Muscle of back (tissue), 13 donors: ENCODE measurements at places on chromosomes 3 and 15. TPM values are rescaled to one million over a fixed set of nuclear protein-coding genes. Genes with fewer than 3 reads are reported as not detected.
A peak's percentile ranks its signal among the peaks of the same experiment; 100 is the strongest.

Gene TLE3
- polyA plus RNA-seq: 28.0 TPM

Gene GOLGA8S
- 0.75 TPM for polyA plus RNA-seq

Gene GOLGA6L7
- polyA plus RNA-seq: 0.15 TPM

Gene CRYGS
- 1.7 TPM for polyA plus RNA-seq

Gene ISLR2
- polyA plus RNA-seq: 4.1 TPM

Gene DPPA2
- polyA plus RNA-seq: not detected

Gene TXNRD3
- 10.5 TPM for polyA plus RNA-seq

Gene FRMD5
- polyA plus RNA-seq: 0.69 TPM

Gene DUOX1
- 5.9 TPM for polyA plus RNA-seq

Gene ALAS1
- polyA plus RNA-seq: 28.5 TPM

Gene ST3GAL6
- polyA plus RNA-seq: 5.3 TPM

Gene AHSG
- not detected for polyA plus RNA-seq

- no peak for DNase-seq
Measured at GRCh38 chr3:141306922-141307321, 61.4 kb upstream of the ZBTB38 start.

DNA sequence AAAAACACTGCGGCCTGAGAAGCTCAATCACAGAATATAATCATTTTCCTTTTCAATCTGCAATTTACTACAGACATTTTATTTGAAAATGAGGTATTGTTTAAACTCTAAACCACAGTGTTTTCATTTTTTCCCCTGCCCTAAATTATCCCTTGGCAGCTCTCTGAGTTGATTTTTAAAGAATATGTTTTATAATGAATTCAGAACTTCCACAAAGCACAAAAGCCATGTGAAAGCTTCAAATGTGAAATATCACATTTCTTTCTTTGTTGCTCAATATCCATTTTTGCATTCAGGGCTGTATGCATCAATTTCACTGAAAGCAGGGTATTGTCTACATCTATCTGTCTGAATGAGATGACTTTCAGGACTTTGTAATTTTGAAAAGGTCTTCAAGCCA, 813.6 kb upstream of the ALCAM start:
- no peak for DNase-seq

GRCh38 chr15:55168350-55168974, 28.3 kb downstream of the RSL24D1 start:
- peak; percentile 42 for DNase-seq

DNA sequence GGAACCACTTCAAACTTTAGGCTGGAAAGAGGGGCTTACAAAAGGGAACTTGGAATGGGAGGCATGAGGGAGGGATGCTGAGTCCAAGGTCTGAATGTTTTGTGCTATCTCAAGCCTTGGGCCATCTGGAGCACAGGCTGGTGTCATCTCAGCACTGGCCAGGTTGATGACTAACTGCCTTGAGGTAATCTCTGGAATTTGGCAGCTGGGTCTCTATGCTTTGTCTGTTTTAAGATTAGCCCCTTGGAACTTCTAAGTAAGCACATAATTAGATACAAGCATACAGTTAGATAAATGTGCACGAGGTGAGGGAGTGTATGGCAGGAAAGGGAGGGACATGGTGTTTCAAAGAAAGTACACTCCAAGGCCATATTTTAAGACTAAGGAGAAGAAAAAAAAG, 252.4 kb upstream of the CCDC54 start:
- peak; percentile 14 for DNase-seq

- DNase-seq: no peak
Measured at GRCh38 chr3:184825121-184825820, 13.3 kb downstream of the VPS8 start.

- no peak for DNase-seq
Measured at GRCh38 chr3:11131371-11131770, 22.9 kb upstream of the HRH1 start.

GRCh38 chr15:71153823-71154524, 38.7 kb downstream of the THSD4 start:
- no peak for DNase-seq

GRCh38 chr3:101972430-101973162, 123.3 kb downstream of the NFKBIZ start:
- no peak for DNase-seq

DNA sequence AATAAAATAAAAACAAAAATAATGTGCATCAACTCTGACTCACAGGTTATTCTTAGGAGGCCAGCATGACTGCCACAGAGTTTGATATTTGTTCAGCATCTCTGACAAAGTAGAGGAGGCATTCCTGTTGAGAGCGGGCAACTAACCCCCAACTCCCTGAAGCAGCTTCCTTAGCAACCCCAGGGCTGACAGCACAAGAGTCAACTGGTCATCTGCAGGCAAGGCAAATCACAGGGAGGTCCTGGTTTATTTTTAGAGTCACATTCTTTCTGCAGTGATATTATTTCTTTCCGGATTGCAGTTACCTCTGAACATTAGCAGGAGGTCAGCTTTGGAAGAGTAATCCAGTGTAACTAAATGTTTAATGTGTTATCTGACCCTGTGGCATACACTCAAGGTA, 273.0 kb downstream of the PLCL2 start:
- DNase-seq: no peak

- no peak for DNase-seq
Measured at GRCh38 chr3:94304954-94305353, 242.1 kb downstream of the NSUN3 start.

- DNase-seq: no peak
Measured at GRCh38 chr3:39671600-39671999, 137.8 kb upstream of the MYRIP start.

DNA sequence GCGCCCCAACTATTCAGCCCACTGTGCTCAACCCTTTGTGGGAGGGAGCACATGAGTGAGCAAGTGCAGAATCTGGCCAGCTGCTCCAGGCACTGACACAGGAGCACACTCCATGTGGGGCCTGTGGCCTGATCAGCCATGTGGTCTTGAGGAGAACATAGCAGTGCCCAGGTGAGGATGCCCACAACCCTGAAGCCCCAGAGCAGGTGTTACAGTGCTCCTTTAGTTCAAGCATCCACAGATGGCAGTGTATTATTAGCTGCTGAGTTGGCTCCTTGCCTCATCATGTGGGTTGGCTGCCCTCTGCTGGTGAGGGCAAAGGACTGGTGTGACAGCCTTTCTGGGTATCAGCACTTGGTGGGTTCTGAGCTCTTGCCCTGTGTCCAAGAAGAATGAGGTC, 1588.2 kb downstream of the SI start:
- DNase-seq: no peak

DNA sequence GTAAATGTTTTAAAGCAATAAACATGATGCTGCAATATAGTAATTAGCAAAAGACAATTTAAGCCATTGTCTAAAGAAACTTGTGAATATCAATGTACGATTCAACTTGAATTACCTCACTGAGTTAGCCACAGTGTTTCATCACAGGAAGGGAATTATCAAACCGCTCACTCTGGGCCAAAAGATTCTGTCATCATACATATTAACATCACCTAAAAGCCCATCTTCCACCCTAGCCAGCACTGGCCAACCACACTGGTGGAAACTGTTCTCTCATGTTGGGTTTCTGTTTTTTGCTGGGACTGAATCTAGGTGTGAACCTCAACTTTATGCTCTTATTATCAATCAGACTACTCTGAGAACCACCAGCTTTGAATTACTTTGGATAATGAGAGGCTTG, 497.7 kb upstream of the THBS1 start:
- DNase-seq: no peak

DNA sequence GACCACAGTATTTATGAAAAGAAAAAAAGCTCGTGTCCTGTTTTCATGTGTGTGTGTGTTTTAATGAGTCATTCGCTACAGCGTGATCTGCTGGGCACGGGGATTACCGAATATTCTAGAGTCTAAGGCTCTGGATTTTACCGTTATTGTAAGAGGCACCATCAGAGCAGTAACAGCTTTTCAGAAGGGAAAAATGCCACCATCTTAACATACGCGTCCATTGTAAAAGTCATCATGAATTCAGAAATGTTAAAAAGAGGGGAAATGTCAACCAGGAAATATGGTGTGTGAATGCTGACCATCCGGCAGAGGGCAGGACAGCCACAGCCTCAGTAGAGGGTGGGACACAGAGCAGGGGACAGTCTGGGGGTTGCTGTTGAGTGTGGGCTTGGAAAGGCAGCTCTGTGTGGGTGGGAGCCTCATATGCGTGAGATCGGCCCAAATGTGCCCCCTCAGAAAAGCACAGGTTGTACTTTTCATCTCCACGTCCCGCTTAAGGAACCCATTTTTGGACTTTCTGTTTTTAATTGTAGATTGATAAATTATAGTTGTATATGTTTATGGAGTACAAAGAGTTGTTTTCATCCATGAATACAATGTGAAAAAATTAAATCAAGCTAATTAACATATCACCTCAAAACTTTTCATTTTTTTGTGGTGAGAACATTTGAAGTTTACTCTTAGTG, 69.6 kb downstream of the ASB7 start:
- DNase-seq: no peak

GRCh38 chr15:60589253-60589652, 110.3 kb upstream of the ICE2 start:
- DNase-seq: no peak

DNA sequence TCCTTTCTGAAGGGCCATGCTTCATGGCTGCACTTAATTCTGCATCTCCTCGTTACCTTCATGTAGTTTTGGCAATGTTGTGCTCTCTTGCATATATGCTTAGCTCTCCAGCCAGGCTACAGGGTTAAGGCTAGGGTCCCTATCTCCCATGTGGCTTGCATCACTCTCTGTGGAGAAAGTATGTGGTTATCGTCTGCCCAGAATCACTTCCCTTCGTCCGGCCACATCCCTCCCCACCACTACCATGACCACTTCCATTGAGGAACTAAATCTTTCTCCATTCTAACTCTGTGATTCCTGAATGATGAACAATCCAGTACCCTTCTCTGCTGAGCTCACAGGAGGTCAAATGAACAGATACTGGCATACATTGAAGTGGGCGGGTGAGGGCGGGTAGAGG, 34.0 kb downstream of the WWTR1 start:
- no peak for DNase-seq
